ENCODE measurements at places on chromosomes 3 and 15.

DNA sequence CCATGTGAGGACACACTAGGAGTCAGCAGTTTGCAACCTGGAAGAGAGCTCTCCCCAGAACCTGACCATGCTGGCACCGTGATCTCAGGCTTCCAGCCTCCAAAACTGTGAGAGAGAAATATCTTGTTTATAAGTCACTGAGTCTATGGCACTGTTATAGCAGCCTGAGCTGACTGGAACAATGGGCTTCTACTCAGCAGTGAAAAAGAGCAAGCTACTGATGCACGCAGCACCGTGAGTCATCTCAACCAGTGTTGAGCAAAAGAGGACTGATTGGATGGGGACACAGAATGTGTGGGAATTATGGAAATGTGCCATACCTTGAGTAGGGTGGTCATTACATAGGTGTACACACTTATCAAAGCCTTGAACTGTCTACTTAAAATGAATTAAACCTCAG lies 230.4 kb downstream of the PLCL2 start:
- no peak for DNase-seq

DNA sequence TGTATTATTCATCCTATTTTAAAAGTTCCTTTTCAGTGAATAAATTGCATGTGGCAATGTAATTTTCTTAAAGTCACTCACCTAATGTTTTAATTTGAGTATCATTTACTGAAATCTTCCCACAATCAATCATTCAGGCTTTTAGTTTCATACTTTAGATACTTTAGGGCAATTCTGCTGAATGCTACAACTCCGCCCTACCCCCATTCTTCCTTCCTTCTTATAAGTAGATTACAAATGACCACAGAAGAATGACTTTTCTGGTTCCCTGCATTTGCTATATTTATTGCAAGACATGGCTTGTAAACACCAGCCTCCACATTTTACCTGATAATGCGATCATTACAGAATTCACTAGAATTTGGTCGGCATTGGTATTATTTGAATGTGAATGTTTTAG lies 1061.9 kb downstream of the FHIT start:
- no peak for DNase-seq

GRCh38 chr3:196740481-196741248 lies 1.0 kb downstream of the PAK2 start:
- DNase-seq, result peak; percentile 34

GRCh38 chr3:183591881-183592521 lies 36.5 kb upstream of the KLHL6 start:
- no peak for DNase-seq
